AG08396 (cell line): ENCODE measurements at places on chromosomes 4 and X.
A peak's percentile ranks its signal among the peaks of the same experiment; 100 is the strongest.

GRCh38 chr4:42050516-42051249 lies 60.4 kb downstream of the SLC30A9 start:
- DNase-seq: no peak

GRCh38 chr4:15375667-15376066 lies 52.2 kb upstream of the C1QTNF7 start:
- DNase-seq: no peak

- peak; percentile 61 for DNase-seq
These were observed 14.4 kb upstream of the FAM9A start for GRCh38 chrX:8815460-8816065.

GRCh38 chr4:99647071-99647470 lies 10.6 kb downstream of the C4orf54 start:
- no peak for DNase-seq

DNA sequence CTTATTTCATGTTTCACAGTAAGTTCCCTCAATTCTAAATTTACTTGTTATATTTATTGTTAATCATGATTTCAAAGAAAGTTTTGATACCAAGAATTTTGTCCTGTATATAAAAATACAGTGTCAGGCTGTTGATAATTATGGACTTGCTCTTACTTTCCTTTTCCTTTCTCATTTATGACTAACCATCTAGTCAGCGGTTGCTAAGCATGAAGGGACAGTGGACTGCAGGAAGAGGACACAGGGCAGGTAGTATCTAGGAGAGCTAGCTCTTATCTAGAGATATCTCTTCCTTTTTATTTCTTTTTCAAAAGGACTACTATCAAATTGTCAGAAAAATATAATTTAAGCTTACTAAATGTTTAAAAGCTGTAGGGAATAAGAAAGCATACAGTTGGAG lies 1.6 kb downstream of the OPRPN start:
- no peak for DNase-seq

DNA sequence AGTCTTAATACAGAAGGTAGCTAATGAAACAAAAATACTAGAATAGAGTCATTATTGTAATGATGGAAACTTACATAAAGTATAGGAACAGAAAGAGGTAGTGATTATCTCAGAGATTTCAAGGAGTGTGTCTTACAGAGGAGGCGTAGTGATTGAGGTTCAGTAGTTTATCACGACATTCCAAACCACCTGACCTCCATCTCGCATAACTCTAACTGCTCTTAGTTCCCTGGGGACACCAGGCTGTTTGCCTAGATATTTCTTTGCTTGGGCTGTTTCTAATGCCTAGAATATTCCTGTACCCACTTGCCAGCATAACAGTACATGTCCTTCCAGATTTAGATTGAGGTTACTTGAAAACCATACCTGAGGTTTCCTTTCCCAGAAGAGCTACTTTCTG lies 29.1 kb downstream of the STAG2 start:
- no peak for DNase-seq

- peak; percentile 15 for DNase-seq
These were observed 40.5 kb downstream of the CLDN34 start for GRCh38 chrX:10007621-10008020.

- DNase-seq: no peak
These were observed 107.2 kb downstream of the SPRY1 start for GRCh38 chr4:123503698-123504363.
